Stimulated activated CD4-positive, alpha-beta T cell treated with anti-CD3 and anti-CD28 coated beads, Interleukin-15, amount 100 ng/mL, for 1 hour (primary cell): ENCODE measurements at places on chromosomes 4 and X.

DNA sequence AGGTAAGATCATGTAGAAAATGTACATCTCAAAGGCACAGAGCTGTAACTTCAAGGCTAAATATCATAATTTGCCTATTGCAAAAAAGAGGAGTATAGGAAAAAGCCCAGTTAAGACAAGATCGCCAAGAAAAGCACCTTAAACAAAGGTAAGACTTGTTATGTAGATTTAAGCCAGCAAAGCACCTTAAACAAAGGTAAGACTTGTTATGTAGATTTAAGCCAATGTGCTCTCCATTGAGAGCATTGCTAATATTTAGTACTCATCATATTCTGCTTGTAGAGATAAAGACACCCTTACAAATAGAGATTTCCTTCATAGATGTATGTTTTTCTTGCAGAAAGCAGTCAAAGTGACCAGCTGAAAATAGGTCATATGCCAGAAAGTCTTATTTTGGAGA, 115.8 kb downstream of the ADAM29 start:
- DNase-seq, result no peak

DNA sequence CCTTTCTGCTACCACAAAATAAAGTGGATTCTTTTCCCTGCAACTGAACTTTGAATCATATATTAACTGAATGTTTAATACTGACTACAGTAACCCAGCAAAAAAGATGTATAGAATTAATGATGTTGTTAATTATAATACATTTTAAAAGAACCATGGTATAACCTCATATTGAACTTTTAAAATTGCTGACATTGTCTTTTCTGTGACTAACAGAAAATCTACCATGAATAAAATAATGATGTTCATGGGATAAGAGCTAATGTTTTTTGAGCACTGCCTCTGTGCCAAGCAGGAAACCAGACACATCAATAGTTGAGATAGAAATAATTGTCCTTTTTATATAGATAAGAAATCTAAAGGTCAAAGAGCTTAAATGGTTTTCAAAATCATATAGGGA, 691.9 kb downstream of the PDHA2 start:
- DNase-seq, result no peak

DNA sequence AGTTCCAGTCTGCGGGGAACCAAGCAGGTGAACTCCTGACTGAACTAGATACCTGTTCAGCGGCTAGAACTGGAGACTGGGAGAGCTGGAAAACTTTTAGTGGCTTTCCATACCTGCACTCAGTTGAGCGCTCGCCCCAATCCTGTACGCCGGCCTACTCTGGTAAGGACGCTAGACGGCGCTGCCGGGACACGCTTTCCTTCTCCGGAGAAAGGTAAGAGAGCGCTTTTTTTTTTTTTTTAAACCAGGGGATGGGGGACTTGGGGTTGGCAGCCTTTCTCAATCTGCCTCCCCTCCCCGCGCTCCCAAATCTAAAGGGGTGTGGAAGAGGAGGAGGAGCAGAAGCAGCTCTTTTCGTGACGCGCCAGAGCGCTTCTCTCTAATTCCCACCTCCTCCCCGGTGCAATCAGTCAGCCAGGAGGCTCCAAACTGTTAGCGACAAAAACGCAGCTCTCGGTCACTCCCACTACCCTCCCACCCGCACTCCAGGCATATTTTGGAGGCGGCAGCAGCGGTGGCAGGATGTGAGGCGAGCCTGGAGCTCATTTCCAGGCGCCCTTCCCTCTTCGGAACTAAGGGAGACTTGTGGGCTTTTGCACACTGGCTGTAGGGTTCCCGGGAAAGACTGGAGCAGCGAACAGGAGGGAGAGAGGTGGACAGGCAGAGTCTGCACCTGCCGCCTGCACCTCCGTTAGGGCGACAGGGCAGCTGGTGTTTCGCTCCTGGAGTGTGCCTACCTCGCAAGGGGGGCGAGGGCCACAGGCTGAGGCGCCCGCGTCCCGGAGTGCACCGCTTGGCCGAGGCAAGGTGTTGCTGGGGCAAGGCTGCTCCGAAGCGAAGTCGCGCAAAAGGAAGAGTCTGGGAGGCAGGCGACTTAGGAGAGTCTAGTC, at the start of gene IL1RAPL2:
TSS of gene IL1RAPL2 (plus strand) at position 409 of the 890 bp plus-strand sequence.
- no peak for DNase-seq

- DNase-seq, result no peak
Measured at GRCh38 chr4:16043642-16044498, 40.0 kb downstream of the PROM1 start.

DNA sequence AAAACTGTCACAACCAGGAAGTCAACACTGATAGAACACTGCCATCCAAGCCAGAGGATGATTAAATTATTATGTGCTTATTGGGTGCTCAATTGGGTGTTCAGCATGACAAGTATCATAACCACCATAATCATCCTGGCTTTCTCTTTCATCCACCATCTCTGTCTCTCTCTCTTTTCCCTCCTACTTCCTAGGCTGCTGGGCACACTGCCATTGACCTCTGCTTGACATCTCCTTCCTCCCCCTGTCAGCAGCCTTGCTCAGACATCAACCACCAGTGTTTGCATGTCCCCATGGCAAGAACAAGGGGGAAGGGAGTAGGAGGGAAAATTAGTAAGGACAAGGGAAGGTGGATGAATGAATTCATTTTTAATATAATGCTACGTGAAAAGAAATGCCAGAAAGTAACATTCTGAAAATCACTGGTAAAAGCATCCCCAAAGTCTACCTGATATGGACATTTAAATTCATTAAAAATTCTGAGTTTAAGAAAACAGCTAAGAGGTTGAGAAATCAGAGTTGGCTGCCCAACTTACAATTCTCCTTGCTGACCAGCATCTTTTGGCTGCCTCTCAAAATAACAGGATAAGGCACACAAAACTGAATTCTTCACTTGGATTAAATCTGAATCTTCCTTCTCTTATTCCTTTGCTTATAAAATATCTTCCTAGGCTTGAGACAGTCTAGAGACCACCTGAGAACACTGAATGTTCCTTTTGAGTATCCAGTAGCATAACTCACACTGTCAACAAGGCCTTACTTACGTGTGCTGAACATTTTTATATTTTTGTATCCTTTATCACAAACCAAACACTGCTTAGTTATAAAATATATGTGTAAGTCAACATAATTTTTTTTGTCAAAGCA, 48.5 kb downstream of the SNCA start:
- no peak for DNase-seq

DNA sequence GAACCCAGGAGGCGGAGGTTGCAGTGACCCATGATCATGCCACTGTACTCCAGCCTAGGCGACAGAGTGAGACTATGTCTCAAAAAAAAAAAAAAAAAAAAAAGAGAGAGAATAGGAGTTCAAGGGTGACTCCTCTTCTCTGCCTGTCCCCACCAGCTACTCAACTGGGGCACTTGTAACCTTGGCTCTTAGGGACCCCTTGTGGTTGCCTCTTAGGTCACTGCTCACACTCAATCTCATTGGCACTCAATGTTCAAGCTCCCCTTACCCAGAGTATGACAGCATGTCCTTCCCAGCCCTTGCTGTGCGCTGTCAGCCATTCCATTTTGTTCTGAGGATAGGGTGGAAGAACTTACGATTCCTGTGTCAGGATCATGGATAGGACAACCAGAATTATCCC, 82.4 kb upstream of the BEND4 start:
- DNase-seq, result no peak

GRCh38 chr4:2827071-2827873, 16.4 kb upstream of the ADD1 start:
- no peak for DNase-seq

DNA sequence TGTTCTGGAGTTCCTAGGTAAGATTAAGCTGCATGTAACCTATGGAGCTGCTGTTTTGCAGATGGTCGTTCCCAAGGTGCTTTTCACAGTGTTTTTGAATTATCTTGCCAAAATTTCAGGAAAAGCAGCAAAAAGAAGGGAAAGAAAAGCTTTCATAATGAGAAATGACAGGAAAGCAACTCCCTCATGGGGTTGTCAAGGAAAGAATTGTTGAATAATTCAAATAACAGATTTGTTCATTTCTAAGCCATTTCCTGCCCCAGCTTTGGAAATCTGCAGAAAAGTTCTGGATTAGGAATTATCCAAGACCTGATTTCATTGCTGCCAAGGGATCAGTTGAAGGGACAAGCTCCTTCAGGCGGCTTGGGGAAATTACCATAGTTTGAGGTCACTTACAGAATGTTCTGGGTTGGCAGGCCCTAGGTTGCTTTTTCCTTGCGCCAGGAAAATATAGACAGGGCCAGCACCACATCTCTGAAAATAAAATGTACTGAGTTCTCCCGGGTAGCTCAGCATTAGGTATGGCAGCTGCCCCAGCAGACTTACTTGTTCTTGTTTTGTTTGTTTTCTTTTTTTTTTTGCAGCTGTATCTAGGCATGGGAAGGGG, 354.7 kb downstream of the STIM2 start:
- DNase-seq, result no peak

DNA sequence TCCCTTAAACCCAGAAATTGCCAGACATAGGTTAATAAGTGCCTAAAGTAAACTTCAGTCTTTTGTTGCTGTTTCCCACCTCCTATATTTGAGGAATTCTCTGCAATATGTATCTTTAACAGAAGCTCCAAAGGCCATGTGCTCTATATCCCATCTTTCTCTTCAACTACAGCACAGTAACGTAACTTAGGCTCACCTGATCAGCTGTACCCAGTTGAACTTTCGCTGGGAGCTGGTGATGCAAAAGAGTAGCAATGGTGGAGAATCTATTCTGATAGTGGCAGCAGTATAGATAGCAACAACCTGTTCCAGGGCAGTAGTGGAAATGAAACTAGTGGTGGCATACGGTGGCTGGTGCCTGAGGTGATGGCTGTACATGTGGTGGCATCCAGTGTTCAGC, 33.2 kb upstream of the YTHDC1 start:
- no peak for DNase-seq
